ENCODE measurements at places on chromosomes 6 and 20.

GRCh38 chr6:82365016-82365795, 1.6 kb downstream of the TPBG start:
- no peak for DNase-seq

- DNase-seq: no peak
Measured at GRCh38 chr6:24149296-24149695, 23.3 kb downstream of the NRSN1 start.

DNA sequence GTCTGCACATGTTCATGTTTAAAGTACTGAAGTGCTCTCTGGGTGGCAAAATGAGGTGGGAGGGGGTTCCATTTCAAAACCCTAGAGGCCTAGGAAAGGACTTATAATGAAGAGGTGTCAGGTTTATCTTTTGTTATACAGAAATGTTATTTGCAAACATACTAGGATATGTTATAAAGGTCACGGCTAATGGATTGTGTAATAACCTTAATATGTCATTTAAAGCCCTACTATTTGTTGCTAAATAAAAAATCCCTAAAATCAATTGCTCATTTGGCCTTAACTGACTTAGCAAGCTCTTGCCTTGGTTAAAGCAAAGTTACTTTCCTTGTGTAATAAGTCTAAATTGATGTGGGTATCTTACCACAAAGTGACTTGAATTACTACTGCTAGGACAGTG, 8.8 kb downstream of the NKX2-4 start:
- DNase-seq: no peak

- DNase-seq: no peak
Measured at GRCh38 chr20:22070610-22071058, 365.2 kb downstream of the PAX1 start.

DNA sequence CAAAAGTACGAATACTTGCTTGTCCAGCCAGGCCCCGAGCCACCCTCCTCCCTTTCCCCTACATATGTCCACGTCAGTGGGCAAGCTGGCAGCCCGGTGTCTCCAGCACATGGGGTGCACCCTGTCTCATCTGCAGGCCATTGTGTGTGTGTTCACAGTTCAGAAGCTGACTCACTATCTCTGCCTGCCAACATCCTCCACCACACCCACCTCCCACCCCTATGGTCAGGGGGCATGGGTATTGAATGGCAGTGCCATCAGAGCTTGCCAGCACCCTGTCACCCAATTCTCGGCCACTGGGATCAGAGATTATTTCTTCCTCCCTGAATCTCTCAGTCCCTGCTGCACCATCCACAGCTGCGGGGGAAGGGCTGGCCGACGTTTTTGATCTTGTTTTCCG, 195.7 kb downstream of the FARS2 start:
- DNase-seq: no peak

DNA sequence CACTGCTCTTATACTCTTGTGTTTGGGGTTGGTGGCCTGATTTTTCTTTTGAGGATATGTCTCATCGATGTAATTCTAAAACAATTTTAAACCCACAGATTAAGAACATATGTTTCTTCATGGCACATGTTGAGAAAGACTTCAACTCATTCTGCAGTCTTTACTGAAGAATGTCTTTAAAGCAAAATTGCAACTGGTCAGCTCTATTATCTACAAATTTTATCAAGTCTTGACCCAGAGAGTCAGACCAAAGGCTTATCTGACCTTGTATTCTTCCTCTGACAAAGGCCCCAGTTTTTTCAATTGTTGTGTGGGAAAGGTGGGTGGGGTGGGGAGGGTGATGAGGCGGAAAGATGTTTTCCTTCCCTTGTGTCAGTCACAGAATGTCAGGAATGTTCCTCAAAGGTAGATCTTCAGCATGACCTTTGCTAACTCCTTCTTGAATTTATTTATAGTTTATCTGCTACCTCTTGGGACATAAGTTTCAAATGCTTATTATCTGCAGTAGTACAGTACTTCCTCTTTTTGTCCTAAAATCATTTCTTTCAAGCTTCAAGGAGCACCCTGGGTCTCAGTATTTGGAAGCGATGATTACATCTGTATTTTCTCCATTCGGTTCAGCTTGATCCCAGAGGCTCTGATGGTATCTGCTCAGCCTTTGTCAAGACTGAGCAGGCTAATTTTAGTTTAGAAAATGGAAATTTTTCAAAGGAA, 63.2 kb upstream of the TIAM2 start:
- no peak for DNase-seq

DNA sequence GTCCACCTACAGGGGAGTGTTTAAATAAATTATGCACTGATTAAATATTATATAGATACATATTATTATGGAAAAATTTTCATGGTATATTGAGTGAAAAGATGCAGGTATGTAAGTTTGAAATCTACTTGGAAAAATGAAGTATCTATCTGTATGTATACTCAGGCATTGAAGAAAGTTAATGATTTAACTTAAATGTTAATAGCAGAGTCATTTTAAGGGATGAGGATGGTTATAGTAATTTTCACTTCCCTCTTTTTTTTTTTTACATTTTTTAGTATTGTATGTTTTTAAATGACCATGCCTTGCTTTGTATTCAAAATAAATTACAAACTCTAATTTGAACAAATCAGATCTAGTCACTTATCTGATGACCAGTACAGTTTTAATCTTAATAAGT, 43.2 kb upstream of the NOTCH4 start:
- DNase-seq: no peak

- DNase-seq: peak; percentile 2
Measured at GRCh38 chr6:143232849-143233248, 172.2 kb downstream of the AIG1 start.

GRCh38 chr20:20629556-20630188, 82.8 kb downstream of the RALGAPA2 start:
- no peak for DNase-seq

DNA sequence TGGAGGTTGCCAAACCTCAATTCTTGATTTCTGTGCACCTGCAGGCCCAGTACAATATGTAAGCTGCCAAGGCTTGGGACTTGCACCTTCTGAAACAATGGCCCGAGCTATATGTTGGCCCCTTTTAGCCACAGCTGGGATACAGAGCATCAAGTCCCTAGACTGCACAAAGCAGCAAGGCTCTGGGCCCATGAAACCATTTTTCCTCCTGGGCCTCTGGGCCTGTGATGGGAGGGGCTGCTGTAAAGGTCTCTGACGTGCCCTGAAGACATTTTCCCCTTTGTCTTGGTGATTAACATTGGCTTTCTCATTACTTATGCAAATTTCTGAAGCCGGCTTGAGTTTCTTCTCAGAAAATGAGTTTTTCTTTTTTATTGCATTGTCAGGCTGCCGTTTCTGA, 40.5 kb upstream of the SLC35F1 start:
- no peak for DNase-seq

GRCh38 chr6:9007027-9007426, 571.7 kb upstream of the SLC35B3 start:
- no peak for DNase-seq

DNA sequence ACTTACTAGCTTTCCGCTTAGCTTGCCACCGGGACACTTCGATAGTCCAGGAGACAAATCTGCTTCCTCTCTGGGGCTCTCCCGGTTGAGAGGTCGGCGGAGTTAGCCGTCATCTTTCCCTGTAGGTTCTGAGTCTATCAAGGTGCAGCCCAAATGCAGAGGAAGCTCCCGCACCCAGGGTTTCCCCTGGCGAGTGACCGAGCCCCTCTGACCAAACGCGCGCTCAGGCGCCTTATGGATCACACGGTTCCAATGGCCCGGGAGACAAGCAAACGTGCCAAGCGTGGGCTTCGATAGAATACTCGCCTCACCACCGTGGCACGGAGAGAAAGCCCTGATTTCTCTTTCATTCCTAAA, 15.8 kb upstream of the FOXC1 start:
- DNase-seq: no peak

DNA sequence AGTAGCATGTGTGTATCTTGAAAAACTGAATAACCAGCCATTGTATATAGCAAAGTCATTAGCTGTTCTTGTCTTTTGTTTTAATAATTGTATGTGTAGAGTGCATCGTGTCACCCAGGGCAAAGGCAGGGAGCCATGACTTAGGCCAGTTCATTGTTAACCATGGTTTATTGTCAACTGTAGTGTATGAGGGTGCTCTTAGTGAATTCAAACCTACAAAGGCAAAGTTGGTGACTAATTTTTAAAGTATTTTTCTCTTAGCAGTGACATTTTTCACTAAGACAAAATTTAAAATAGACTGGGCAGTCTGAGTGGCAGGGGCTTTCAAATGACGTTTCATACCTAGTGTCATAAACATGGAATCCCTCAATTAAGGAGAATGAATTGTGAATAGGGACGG, 79.0 kb downstream of the TULP4 start:
- no peak for DNase-seq

DNA sequence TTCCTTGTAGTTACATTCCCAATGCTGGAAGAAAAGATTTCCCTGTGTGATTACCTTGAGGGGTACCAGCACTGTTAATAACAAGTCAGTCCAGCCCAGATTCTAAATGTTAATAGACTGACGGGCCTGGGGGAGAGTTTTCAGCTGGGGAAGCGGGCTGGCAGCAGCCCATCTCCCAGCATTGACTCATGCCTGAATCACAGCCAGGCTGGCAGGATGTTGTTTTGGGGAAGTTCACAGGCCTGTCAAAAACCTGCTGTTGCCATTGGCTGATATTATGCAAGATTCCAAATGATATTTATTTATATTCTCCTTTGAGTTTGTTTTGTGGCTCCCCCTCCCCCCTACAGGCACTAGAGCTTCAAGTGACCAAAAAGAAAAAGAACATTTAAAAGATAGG, 213.9 kb upstream of the CNR1 start:
- no peak for DNase-seq

DNA sequence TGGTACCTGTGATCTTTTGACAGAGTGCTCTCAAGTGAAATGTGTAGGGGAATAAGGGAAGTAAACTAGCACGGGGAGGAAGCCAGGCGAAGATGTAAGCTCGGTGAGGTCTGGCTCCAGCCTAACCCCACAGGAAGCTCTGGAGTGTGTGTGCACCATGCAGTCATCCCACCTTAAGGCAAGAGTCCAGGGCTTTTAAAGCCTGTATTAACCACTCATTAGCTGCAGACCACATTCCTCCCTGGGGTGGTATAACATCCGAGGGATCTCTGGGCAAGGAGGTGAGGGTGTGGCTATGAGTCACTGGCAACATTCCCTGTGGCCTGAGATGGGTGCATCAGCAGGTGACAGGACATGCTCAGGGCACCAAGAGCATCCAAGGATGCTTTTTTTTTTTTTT, 12.5 kb upstream of the RANBP9 start:
- DNase-seq: no peak

DNA sequence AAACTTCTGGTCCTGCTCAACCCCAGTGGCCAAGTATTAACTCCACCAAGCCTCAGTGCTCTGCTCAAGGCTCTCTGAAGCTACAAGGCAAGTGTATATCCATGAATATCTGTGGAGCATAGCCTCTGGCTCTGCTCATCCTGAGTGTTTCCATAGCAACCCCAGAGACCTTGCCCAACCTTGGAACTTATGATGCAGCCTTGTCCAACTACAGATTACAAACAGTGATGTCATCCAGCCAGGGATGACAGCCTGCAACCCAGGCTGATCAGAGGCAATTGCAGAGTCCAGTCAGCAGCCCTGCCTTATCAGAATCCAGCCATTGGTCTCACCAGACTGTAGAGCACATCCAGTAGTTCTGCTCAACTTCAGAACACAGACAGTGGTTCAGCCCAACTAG, 65.5 kb upstream of the SPACA1 start:
- DNase-seq: no peak

- DNase-seq: no peak
Measured at GRCh38 chr20:9353916-9354276, 160.5 kb upstream of the LAMP5 start.

GRCh38 chr6:71608646-71609045, 277.7 kb upstream of the RIMS1 start:
- no peak for DNase-seq

- no peak for DNase-seq
Measured at GRCh38 chr6:108877046-108877751, 29.0 kb downstream of the ARMC2 start.

DNA sequence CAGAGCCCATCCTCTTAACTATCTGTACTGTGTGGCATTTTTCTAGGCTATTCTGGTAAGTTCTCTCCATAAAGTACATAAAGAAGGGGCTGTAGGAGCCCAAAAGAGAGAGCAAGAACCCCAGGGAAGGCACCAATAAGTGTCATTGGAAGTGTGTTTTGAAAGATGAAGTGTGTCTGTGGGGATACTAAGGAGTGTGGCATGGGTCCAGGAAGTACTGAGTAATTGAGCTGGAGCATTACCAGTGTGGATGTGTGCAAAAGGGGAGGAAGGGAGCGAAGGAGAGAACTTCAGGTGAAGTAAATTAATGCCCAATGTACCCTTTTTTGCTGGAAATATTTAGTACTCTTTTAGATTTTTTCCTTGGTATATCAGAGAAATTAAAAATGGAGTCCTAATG, 63.9 kb downstream of the KCNS1 start:
- DNase-seq: no peak

DNA sequence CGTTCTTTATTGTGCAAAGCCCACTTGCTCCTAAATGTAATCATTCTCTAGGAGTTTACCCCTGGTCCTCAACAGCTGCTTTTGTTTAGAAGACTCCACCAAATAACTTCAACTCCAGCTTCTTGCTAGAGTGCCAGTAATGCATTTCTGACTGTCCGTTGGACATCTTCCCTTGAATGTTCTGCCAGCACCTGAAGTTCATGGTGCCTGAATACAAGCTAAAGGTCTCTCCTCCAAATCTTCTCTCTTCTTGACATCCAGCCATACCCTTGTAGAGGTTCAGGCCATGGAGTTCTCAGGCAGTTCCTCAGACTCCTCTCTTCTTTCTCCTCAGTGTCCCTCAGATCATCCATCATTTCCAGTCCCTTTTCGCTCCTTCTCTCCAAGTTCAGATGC, 21.7 kb downstream of the PHACTR2 start:
- no peak for DNase-seq

GRCh38 chr20:3309226-3309625, 70.2 kb upstream of the SLC4A11 start:
- DNase-seq: no peak

DNA sequence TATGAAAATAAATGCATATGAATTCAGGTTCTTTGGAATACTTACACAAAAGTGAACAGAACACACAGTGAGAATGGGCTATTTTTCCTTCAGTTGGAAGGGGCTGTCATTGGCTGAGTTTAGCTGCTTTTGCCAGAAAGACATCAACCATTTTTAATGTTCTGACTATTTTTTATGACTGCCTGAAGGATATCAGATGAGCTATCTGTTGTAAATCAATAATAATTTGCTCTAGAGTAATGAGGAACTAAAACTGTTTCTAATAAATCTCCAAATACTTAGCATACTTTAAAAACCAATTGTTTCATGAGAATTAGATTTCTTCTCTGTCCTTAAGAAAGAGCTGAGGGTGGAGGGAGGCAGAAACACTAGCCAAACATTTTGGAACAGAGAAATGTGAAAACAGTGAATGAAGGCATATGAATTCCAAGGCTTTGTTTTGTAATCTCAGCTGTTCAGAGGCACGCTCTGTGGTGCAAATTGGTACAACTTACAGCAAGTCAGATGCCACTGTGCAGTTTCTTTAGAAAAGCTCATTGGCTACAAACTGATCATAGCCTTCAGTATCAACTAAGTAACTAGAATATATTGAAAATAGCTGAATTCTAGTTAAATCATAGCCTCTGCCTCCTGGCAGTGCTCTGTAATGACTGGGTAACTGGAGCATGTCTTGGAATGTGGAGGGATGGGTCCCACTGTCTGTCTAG, 228.9 kb upstream of the JAG1 start:
- no peak for DNase-seq

All from effector memory CD4-positive, alpha-beta T cell (primary cell).